Activated CD4-positive, alpha-beta T cell treated with anti-CD3 and anti-CD28 coated beads for 48 hours (primary cell): ENCODE measurements at places on chromosomes 11 and 22.

- peak; percentile 27 for DNase-seq
Measured at GRCh38 chr11:94934362-94934761, 39.0 kb downstream of the CWC15 start.

- peak; percentile 50 for DNase-seq
Measured at GRCh38 chr22:26547426-26547825, 35.2 kb upstream of the TFIP11 start.

DNA sequence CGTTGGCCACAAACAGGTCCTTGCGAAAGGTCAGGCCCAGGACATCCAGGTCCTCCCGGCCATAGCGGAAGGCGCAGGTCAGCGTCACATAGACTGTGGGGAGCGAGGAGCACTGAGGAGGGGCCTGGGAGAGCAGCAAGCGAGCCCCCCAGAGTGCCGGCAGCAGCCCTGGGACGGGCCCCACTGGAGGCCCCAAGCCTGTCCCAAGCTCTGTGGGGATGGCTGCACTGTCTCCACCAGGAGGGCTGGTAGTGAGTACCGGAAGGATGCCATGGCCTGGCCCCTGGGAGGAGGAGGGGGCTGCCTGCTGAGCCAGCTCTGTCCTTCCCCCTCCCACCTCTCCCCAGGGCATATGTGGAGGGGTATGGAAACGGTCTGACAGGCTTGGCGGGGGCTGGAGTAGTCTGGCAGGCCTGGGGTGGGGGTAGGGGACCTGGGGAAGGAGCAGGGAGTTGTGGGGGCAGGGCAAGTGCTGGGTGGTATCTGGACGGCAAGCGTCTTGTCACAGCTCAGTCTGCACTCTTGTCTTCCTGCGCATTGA is 42.9 kb downstream of the TPBGL start:
- DNase-seq, result no peak

DNA sequence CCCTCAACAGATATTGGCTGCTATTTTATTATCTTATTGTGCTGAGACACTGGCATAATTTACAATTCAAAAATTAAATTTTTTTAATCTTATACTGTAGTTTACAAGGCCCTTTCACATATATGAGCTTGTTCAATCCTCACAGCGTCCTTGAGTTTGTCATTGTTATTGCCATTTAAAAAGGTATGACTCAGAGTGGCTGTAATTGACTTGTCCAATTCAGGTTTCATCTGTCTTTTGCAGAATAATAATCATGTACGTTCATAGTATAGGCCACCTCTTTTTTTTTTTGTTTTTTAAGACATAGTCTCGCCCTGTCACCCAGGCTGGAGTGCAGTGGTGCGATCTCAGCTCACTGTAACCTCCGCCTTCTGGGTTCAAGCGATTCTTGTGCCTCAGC is 11.5 kb downstream of the PTPRJ start:
- no peak for DNase-seq

- no peak for DNase-seq
Measured at GRCh38 chr11:85595285-85595884, 31.8 kb downstream of the DLG2 start.

DNA sequence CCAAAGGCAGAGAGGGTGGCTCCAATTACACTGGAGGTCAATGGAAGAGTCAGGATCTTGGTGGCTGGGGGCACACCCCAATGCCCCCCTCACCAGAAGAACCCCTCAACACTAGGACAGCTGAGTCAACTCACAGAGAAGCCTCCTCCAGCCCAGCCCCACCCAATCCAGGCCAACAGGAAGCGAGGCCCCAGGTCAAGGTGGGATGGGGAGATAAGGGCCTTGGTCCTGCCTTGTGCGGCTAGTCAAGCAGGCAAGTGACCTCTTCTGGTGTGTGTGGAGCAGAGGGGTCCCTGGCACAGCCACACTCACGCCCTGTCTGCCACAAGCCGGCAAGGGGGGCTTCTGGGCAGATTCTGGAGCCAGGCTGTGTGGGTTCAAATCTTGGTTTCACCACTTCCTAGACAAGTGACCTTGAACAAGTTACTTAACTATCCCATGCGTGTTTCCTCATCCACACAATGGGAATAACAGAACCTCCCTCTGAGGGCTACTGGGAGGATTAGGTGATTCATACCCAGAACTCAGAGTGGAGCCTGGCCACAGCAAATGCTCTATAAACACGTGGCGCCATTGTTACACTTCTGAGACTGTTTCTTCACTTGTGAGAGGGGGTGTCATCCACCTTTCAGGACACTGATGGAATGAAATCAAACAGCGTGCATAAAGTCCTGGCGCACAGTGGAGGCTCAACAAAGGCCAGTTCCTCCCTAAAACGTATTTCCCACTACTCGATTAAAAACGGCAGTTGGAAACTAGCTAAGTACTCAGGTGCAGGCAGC is 3.2 kb downstream of the TTLL12 start:
- DNase-seq, result no peak

DNA sequence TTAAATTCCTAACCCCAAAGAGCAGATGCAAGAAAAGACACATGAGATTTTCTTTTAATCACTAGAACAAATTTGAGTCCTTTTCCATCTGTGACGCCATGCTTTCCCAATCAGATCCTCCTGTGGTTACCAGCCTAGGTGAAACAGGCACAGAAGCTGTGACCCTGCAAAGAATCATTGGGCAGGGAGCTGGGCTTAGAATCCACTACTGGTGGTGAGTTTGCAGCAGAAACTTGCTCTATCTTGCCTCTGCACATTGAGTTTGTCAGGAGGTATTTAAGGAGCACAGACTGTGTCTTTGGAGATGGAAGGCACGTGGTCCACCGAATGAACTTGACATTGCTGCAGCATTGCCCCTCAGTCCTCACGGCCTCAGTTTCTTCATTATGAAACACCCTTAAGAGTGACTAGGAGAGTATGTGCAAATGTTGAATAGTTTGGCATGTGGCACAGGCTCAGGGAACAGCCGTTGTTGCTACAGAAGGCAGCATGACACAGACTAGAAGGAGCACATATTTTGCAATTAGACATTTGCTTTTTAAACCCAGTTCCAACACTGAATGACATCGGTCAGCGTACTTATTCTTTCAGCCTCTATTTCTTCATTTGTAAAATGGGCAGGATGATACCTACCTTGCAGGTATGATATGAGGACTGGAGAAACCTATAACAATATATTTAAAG is 127.6 kb downstream of the DBX1 start:
- DNase-seq, result no peak

DNA sequence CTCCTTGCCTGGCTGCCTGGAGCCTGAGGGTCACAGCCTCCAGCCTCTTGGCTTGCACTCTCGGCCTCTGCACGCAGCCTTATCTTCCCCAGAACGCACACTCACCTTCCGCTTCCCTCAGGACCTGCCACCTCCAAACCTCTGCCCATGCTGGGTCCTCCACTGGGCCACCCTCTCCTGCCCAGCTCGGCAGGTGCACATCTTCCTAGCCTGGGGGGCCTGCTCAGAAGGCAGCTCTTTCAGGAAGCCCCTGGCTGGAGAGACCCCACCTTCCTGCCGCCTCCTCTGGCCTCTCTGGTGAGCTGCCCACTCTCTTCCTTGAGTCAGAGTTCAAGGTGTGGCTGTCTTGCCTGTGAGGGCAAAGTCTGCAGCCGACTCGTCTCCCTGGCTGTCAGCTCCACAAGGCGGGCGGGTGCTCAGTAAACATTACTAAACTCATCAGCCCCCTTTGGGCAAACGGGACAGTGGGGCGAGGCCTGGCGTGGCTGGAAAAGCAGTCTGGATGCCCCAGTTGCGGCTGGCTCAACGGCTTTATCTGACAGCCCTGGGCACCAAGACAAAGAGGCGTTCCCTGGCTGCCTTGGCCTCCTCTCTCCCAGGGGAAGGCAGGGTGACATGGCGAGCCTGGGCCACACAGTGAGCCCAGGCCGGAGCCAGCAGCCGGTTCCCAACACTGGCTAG is 1.7 kb upstream of the LINC01488 start:
- DNase-seq, result no peak

DNA sequence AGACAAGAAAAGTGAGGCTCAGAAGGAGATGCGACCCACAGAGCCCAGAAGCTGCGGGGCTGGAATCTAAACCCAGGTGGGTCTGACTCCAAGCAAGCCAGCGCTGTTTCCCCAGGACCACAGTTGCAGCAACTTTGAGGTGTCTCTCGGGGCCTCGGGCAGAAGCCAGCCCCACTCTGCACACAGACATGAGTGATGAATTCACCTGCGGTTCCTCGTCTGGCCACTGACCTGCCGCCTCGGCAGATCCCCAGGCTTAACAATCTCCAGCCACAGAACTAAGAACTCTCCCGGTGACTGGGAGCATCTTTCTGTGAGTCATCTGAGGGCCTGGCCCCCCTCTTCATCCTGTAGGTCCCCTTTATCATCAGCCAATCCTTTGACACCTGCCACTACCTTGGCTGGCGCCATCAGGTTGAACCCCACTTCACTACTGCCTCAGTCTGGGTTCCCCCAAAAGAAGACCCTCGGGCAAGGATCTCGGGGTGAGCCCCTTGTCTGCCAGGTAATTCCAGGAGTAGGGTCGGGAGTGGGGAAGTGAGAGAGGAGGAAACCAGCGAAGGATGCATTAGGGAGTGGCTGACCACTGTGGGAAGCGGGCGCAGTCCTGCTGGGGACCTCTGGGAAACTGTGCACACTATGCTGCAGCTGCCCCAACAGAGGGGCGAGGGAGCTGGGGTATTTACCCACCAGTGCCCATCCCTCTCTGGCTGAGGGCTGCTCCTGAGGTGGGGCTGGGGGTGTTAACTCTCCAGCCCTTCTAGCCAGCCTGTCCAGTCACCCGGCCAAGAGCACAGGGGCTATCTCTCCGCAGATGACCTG is 33.0 kb upstream of the MN1 start:
- DNase-seq, result no peak

DNA sequence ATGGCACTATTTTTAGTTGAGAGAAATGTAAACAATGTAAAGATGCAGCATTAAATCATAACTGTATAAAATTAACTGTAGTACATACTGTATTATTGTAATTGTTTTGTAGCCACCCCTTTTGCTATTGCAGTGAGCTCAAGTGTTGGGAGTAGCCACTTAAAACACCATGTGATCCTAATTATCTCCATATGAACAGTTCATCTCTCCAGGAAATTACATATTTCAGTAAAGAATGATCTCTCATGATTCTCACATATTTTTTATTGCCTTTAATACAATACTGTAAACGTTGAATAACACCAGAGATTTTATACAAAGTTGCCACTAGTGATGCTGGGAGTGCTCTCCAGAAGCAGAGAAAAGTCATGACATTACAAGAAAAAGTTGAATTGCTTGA is 1768.6 kb downstream of the LRRC4C start:
- no peak for DNase-seq

DNA sequence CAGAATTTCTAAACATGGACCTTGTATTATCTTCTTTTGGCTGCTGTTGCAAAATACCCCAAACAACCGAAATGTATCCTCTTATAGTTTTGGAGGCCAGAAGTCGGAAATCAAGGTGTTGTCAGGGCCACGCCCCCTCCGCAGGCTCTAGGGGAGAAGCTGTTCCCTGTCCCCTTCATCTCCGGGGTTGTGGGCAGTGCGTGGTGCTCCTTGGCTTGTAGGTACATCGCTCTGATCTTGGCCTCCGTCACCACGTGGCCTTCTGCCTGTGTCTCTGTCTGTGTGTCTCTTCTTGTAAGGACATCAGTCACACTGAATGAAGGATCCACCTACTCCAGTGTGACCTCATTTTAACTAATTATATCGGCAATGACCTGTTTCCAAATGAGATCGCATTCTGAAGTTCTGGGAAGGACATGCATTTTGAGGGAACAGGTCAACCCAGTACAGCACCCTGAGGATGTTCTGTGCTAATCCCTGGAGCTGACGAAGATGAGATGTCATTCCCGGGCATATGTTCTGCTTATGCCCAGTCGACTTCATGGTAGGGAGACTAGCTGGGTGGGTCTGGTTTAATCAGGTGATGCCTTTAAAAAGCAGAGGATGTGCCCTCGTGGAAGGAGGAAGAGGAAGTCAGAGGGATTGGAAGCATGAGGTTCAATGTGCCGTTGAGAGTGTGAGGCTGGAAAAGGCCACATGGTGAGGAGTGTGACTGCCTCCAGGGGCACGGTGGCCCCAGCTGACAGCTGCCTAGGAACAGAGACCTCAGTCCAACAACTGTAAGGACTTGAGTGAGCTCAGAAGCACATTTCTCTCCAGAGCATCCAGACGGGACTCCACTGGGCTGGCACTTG is 531.1 kb downstream of the TBC1D22A start:
- no peak for DNase-seq

GRCh38 chr11:92123540-92123939 is 101.1 kb upstream of the FAT3 start:
- DNase-seq, result no peak

DNA sequence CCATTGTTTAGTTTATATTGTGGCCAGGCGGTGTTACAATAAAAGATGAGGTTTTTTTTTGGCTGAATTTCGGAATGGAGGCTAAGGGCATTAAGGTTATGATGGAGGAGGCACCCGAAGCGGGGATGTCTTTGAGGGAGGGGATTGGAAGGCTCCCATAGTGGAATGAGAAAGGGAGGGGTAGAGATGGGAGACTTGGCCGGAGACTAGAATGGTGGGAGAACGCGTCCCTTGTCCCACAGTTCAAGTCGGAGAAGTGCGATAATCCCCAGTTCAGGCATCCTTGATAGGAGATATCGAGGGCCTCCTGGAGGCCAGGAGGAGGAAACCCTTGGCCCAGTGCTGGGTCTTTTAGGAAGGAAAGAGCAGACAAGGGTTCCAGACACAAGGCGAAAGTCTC is 21.6 kb downstream of the ZNF195 start:
- no peak for DNase-seq

GRCh38 chr11:128894685-128895084 is 3.5 kb downstream of the KCNJ5 start:
- no peak for DNase-seq

- DNase-seq, result peak; percentile 40
Measured at GRCh38 chr11:44427432-44427831, 117.5 kb upstream of the ALX4 start.

DNA sequence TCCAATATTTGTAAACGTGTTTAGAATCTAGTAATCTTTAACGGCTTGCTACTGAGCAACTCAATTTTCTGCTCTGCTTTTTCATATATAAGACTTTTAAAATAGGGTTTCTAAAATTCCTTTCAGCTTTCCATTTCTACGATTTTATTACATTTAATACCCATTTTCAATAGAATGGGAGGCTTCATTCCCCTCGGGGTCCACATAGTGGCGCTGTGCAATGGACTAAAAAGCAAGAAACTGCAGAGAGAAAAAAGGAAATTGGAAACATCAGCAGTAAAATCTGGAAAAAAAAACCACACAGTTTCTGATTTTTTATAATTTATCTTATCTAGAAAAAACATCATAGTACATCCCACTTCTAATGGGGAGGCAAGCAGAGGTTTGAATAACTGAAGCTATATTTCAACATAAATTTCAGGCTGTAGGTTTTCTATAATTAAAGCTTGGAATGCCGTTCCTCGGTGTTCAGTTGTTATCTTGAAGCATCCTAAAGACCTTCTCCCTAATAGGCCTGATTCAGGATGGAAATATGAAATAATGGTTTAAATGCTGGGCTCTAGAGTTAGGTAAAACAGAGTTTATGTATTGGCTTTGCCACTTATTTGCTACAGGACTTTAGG is 18.7 kb upstream of the JHY start:
- DNase-seq, result peak; percentile 66

GRCh38 chr22:33706100-33706499 is 214.2 kb downstream of the LARGE1 start:
- DNase-seq, result no peak

GRCh38 chr22:38750104-38750503 is 5.7 kb downstream of the SUN2 start:
- DNase-seq, result no peak
